ENCODE measurements at places on chromosomes 2 and 18.

GRCh38 chr2:60476206-60476954 lies 77.1 kb downstream of the BCL11A start:
- no peak for DNase-seq

DNA sequence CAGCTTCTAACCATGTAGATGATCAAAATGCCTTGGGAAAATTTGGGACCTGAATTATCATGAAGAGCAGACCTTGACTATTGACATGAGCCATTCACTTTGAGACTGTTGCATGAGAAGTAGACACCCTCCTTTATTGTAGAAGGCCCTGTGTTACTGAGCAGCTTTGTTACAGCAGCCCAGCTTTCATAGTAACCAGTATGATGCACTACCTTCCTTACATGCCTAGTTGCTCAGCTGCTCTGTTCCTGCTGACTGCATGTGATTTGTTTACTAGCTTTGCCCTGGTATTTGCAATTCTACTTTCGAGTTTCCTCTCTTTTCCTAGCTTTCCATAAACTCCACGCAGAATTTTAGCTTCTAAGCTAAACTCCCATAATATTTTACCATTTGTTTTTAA lies 11.2 kb upstream of the FN1 start:
- no peak for DNase-seq

GRCh38 chr2:200622106-200622505 lies 36.3 kb downstream of the AOX1 start:
- no peak for DNase-seq

- DNase-seq: no peak
Measured at GRCh38 chr18:22639026-22639463, 221.3 kb upstream of the CTAGE1 start.
